Cerebellum (tissue), 4 donors: ENCODE measurements at places on chromosomes 2 and 18. TPM values are rescaled to one million over a fixed set of nuclear protein-coding genes. Genes with fewer than 3 reads are reported as not detected.

GRCh38 chr2:158391876-158392275 is 64.7 kb downstream of the CCDC148 start:
- DNase-seq: no peak

GRCh38 chr2:20186855-20187187 is 38.1 kb downstream of the SDC1 start:
- DNase-seq: no peak

DNA sequence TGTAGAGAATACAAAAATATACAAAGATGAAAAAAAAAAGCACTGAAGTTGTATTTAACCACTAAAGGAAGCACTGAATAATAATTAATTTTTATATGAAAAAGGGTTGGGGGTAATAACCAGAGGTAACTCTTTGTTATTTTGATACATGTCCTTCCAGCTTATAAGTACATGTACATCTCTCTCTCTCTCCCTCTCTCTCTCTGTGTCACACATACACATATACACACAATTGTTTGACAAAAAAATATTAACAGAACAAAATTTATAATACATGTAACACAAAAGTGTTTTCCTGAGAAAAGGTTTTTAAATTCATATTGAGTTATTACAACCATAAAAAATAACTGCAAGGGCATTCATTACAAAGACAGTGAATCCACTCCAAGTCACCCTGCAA is 4.6 kb downstream of the WIPF1 start:
- no peak for DNase-seq

- no peak for DNase-seq
These were observed 159.6 kb upstream of the HNRNPA3 start for GRCh38 chr2:177053038-177053437.

DNA sequence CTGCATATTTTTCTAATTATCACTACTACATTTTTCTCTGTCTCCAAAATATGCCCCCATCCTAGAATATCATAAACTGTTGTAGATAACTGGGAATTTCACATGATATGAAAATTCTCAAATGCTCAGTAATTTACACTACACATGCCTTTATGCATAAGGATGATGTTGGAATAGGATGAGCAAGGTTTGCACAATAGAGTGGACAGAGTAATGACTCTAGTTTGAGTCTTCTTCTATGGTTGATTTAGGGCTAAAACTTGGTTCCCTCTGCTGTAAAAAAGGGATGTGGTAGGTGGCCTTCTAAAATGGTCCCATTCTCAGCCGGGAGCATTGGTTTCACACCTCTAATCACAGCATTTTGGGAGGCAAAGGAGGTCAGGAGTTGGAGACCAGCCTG is 129.9 kb downstream of the BCL11A start:
- no peak for DNase-seq

GRCh38 chr2:136404925-136405324 is 287.0 kb upstream of the CXCR4 start:
- DNase-seq: no peak

CELF4 gene
- total RNA-seq: 62.9 TPM

KLF11 gene
- 10.7 TPM for total RNA-seq

CAPN14 gene
- total RNA-seq: 2.8 TPM

GRB14 gene
- 9.0 TPM for total RNA-seq
